ENCODE measurements at places on chromosomes 7 and 10. TPM values are rescaled to one million over a fixed set of nuclear protein-coding genes. Genes with fewer than 3 reads are reported as not detected.

Gene TRPV5
- total RNA-seq, result not detected

DNA sequence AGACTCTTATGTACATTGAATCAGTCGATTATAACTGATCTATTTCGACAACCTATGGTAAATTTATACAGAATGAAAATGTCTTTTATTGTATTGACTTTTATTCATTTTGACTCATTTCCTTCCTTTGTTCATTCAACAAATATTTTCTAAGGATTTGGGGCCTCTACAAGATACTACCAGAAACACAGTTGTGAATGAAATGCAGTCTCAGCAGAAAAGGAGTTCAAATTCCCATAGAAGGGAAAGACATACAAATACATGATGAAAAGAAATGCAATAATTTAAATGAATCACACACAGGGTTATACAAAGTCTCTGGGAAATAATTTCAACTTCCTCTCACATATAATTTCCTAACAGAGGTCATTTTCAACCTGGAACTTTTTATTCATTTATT is 134.0 kb upstream of the SEMA3A start:
- no peak for DNase-seq

DNA sequence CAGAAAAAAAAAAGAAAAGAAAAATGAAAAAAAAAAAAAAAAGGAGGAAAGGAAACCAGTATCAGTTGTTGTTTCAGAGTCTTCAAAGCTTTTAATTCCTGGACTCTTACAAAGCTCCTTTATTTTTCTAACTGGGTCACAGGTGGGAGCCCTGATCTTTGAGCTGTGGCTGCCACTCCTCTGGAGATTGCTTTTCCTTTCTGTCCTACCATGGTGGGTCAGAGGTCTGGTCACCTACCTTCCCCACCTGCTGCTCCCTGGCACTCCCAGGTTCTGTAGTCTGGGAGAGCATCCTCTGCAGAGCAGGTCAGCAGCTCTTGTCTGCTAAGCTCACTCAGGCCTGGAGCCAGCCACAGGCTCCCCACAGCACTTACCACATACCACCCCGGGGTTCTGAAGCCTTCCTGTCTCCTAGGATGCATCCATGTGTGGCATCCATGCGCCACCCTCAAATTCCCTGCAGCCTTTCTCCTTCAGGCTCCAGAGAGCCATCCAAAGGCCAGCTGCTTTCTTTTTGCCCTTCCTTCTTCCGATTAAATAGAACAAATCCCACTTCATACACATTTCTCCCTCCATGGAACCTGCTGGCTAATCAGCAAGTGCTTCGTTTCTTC is 73.2 kb upstream of the TPK1 start:
- no peak for DNase-seq

DNA sequence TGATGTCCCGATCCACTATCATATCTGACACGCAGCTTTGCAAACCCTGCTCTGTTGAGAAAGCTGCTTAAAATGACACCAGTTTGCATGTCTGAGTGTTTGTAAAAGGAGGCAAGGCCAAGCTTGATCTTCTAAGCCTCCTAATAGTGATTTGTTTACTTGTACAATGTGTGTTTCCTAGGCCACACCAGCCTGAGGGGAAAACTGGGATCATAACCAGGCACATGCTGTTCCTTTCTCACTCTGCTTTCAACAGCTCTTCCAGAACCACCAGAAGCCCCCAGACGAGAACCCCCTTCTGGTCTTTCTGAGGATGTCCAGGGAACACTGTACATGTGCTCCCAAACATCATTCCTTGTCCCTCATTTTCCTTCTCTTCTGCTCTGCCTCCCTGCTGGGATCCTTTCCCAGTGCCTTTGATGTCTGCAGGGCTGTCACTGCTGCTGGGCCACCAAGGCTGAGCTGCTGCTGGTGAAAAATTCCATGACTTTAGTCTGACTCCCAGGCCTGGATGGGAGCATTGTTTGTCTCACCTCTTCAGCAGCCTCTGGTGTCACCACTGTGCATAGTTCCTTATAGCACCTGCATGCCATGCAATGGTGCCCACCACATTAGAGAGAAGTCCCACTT is 4.0 kb upstream of the LGI1 start:
- DNase-seq, result no peak

GRCh38 chr7:112596981-112597380 is 116.2 kb downstream of the LSMEM1 start:
- DNase-seq, result no peak

- DNase-seq, result no peak
Measured at GRCh38 chr7:129609666-129610065, 1.9 kb upstream of the NRF1 start.

Data from glomerular endothelial cell (primary cell).